ENCODE measurements at places on chromosomes 1 and 21. TPM values are rescaled to one million over a fixed set of nuclear protein-coding genes. Genes with fewer than 3 reads are reported as not detected.

ATP6V1G3 gene
- not detected for total RNA-seq

PADI3 gene
- 2.3 TPM for total RNA-seq

TNFSF4 gene
- 1.1 TPM for total RNA-seq

TRPM2 gene
- not detected for total RNA-seq

CNKSR1 gene
- 16.8 TPM for total RNA-seq

C8B gene
- total RNA-seq: not detected

DRAXIN gene
- not detected for total RNA-seq

PODN gene
- total RNA-seq: not detected

Measured in airway epithelial cell (primary cell).